ENCODE measurements at places on chromosomes 7 and 10.

- DNase-seq, result no peak
These were observed 26.6 kb downstream of the SLC29A3 start for GRCh38 chr10:71345694-71346093.

- DNase-seq, result no peak
These were observed 79.1 kb downstream of the VTI1A start for GRCh38 chr10:112526139-112526538.

DNA sequence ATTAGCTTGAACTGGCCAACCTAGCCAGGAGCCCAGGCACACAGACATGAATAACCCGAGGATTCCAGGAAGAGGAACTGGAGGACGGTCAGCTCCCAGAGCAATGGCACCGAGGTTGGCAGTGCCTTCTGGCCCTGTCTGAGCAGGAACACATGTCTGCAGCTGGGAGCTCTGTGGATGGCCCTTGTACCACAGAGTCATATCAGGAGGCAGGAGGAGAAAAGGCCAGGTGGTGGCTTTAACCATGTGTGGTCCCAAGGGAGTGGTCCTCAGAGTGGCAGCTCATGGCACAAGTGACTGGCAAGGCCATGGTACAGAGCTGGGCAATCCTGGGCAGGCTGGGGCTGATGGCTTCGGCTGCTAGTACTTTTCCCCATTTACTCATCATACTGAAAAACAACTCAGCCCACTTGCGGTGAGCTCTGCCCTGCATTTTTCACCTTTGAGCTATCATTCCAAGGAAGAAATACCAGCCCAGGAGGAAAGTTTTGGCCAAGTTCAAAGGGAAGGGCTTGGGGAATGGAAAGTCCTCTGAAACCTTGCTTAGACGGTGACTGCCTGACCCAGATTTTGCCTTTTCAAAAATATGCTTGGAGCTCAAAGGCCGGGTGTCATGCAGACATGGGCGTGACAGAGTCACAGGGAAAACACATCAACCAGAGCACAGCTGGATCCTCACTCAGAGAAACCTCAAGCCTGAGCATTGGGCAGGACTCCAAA lies 25.7 kb upstream of the LOXL4 start:
- DNase-seq, result no peak

- DNase-seq, result no peak
These were observed 2.0 kb upstream of the WBP1L start for GRCh38 chr10:102741726-102742237.

- no peak for DNase-seq
These were observed 6.3 kb upstream of the HGF start for GRCh38 chr7:81776161-81776560.
